LHCN-M2 (cell line): ENCODE measurements at places on chromosomes 13 and 19. TPM values are rescaled to one million over a fixed set of nuclear protein-coding genes. Genes with fewer than 3 reads are reported as not detected.
A peak's percentile ranks its signal among the peaks of the same experiment; 100 is the strongest.

- DNase-seq, result no peak
Measured at GRCh38 chr19:862581-863314, 3.3 kb downstream of the CFD start.

The PARP4 gene
- total RNA-seq, result 47.8 and 65.0 TPM in 2 replicates

DNA sequence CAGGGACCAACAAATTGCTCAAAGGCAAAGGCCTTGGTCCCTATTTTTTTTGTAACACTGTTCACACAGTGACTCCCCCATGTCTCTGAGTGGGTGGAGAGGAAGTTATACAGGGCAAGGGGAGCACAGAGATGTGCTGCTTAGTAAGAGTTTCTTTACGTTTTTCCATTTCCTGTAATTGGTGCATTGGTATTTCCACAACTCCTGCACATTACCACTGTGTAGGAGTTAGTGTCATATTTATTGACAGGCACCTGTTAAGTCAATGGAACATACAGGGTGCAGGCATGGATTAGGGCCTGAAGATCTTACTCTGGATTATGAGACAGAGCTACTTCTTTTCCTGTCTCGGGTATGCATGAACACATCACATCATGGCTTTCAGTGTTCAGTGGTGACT lies 45.2 kb downstream of the SOX21 start:
- no peak for DNase-seq

- peak; percentile 78 for DNase-seq
Measured at GRCh38 chr13:33229446-33230177, 55.9 kb downstream of the STARD13 start.

GRCh38 chr13:113448545-113448884 lies 4.8 kb downstream of the ADPRHL1 start:
- DNase-seq, result no peak

The KBTBD7 gene
- 7.1 and 8.1 TPM in 2 replicates for total RNA-seq

GRCh38 chr19:43507880-43508279 lies 3.3 kb upstream of the PHLDB3 start:
- DNase-seq, result no peak

DNA sequence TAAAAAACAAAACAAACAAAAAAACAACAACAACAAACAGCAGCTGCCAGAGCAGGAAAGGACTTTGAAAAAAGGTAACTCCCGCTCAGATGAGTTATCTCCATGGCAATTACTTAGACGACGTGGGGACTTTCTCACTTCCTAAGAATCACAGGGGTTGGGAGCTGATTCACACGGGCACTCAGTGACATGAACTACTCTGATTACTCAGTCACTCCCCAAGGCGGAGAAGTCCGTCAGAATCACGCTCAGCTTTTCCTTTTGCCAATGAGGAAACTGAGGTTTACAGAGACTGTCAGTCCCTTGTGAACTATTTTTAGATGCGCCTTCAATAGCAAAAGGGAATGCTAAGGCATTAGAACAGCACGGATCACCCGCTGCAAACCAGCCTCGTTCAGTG lies 32.3 kb upstream of the MATK start:
- DNase-seq, result peak; percentile 9

The TNFSF9 gene
- total RNA-seq, result 1.3 and 1.7 TPM in 2 replicates

DNA sequence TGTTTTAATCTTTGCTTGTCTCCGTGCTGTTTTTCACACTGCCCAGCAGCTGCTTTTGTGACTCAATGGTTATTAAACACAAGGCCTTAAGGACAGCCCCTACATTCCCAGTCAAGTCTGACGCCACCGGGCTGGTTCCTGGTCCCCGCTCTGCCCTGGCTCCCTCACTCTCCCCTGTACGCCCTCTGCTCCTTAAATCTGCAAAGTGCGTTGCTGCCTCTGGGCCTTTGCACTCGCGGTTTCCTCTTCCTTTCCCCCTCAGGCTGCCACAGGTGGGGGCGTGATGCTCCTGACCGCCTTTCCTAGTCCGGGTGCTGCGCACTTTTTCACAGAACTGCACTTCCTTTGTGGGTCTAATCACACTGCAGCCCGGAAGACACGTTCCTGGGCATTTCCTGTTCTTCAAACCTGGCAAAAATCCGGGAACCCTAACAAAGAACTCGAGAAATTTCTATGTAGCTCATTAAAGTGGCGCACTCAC lies 25.6 kb downstream of the NOSIP start:
- DNase-seq, result peak; percentile 79
